ENCODE measurements at places on chromosomes 7 and 10.

GRCh38 chr10:68333440-68334431 is 1.0 kb upstream of the PBLD start:
- H3K4me1 ChIP-seq = peaks cover 47% of the 10 kb centered on the region
- peaks cover 54% of the 10 kb centered on the region for H3K36me3 ChIP-seq
- no peaks in the 10 kb centered on the region for H3K27me3 ChIP-seq
- no peak for DNase-seq
- peak overlapping the region; percentile 88 for H3K27ac ChIP-seq
- H3K4me3 ChIP-seq = peak overlapping the region; percentile 88

- peak overlapping the region; percentile 57 for H3K27ac ChIP-seq
- DNase-seq = no peak
- H3K27me3 ChIP-seq = no peaks in the 10 kb centered on the region
- H3K4me3 ChIP-seq = no peak overlapping the region
Measured at GRCh38 chr10:72133517-72133916, 45.2 kb upstream of the SPOCK2 start.

DNA sequence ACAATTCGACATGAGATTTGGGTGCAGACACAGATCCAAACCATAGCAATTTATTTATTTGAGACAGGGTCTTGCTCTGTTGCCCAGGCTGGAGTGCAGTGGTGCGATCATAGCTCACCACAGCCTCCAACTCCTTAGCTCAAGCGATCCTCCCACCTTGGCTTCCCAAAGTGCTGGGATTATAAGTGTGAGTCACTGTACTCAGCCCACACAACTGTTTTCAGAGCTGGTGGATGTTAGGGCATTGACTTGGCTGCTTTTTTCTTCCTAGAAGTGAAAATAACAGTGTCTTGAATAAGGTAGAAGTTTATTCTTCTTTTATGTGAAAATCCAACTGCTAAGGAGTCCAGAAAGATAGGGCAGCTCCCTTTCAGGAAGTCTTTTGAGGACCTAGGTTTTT is 132.1 kb downstream of the CCDC3 start:
- H3K4me1 ChIP-seq = 0 out of 2 replicates have a peak, but pooled peaks cover 3% of the 10 kb centered on the region
- no peak for DNase-seq
- no peak overlapping the region for H3K27ac ChIP-seq
- no peaks in the 10 kb centered on the region for H3K36me3 ChIP-seq
- H3K27me3 ChIP-seq = no peaks in the 10 kb centered on the region
- H3K4me3 ChIP-seq = no peak overlapping the region

GRCh38 chr7:69246758-69247157 is 351.5 kb upstream of the AUTS2 start:
- H3K4me3 ChIP-seq = no peak overlapping the region
- no peak for DNase-seq
- no peaks in the 10 kb centered on the region for H3K36me3 ChIP-seq
- H3K4me1 ChIP-seq = no peaks in the 10 kb centered on the region
- H3K27me3 ChIP-seq = no peaks in the 10 kb centered on the region
- H3K27ac ChIP-seq = no peak overlapping the region

GRCh38 chr7:66297579-66297978 is 92.4 kb downstream of the TPST1 start:
- no peak for DNase-seq
- no peaks in the 10 kb centered on the region for H3K36me3 ChIP-seq
- no peaks in the 10 kb centered on the region for H3K27me3 ChIP-seq

GRCh38 chr7:158976468-158976848 is 120.1 kb downstream of the DYNC2I1 start:
- H3K4me1 ChIP-seq = peaks cover 42% of the 10 kb centered on the region
- peak overlapping the region; percentile 65 for H3K4me3 ChIP-seq
- no peaks in the 10 kb centered on the region for H3K36me3 ChIP-seq
- H3K27ac ChIP-seq = peak overlapping the region; percentile 83
- no peaks in the 10 kb centered on the region for H3K27me3 ChIP-seq

- no peaks in the 10 kb centered on the region for H3K36me3 ChIP-seq
- H3K27ac ChIP-seq = no peak overlapping the region
Measured at GRCh38 chr7:116334555-116334954, 124.2 kb downstream of the TES start.

DNA sequence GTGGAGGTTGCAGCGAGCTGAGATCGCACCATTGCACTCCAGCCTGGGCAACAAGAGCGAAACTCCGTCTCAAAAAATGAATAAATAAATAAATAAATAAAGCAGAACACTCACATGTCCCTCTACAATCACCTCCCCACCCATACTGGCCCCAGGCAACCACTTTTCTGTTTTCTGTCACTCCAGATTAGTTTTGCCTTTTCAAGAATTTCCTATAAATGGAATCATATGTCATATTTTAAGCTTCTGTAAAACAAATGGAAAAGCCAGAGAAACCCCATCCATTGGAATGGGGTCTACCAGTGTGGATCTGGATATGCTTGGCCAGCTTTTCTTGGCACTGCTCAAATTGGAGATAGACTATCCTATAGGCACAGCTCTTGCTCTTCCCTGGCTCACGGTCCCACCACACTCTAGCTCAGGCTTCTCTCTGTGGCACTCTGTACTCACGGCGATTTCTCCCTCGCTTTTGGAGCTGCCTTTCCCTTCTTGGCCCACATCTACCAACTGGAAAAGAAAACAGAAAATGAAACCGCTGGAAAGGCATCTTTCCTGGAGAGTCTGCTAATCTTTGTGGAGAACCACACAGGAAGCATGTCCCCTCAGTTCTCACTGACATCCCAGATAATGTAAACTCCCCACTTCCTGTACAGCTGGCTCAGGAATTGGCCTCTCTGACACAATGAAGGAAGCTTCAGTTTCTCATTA is 210.1 kb downstream of the JCAD start:
- no peaks in the 10 kb centered on the region for H3K36me3 ChIP-seq
- no peaks in the 10 kb centered on the region for H3K27me3 ChIP-seq
- no peaks in the 10 kb centered on the region for H3K4me1 ChIP-seq
- no peak overlapping the region for H3K4me3 ChIP-seq

- no peak overlapping the region for H3K27ac ChIP-seq
- no peak overlapping the region for H3K4me3 ChIP-seq
- H3K4me1 ChIP-seq = no peaks in the 10 kb centered on the region
- H3K27me3 ChIP-seq = no peaks in the 10 kb centered on the region
- DNase-seq = no peak
- no peaks in the 10 kb centered on the region for H3K36me3 ChIP-seq
Measured at GRCh38 chr10:75272896-75273295, 37.1 kb upstream of the COMTD1 start.

DNA sequence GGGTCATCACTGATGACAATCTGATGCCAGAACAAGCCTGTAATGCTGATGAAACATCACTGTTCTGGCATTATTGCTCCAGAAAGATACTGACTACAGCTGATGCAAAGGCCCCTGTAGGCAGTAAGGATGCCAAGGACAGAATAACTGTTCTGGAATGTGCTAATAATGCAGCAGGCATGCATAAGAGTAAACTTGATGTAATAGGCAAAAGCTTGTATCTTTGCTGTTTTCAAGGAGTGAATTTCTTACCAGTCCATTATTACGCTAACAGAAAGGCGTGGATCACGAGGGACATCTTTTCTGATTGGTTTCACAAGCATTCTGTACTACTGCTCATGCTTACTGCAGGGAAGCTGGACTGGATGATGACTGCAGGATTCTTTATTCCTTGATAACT is 18.7 kb downstream of the LCOR start:
- H3K27ac ChIP-seq = no peak overlapping the region
- no peak overlapping the region for H3K4me3 ChIP-seq
- H3K36me3 ChIP-seq = no peaks in the 10 kb centered on the region
- no peak for DNase-seq
- H3K4me1 ChIP-seq = no peaks in the 10 kb centered on the region

DNA sequence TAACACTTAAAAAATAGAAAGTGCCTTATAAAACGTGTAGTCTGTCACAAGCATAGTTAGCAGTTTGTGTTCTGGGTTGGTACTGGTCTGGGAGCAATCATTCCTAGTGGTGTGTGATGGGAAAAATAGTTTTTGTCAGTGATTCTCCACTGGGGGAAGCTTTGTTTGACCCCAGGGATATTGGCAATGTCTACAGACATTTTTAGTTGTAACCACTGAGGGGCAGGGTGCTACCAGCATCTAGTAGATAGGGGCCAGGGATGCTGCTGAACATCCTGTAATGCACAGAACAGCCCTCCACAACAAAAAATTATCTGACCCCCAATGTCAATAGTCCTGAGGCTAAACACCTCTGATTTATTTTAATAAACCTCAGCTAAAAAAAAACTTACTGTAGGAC is 51.6 kb upstream of the CREB5 start:
- no peak overlapping the region for H3K4me3 ChIP-seq
- DNase-seq = peak; percentile 48
- no peak overlapping the region for H3K27ac ChIP-seq
- H3K4me1 ChIP-seq = no peaks in the 10 kb centered on the region
- peaks cover 5% of the 10 kb centered on the region for H3K27me3 ChIP-seq

GRCh38 chr7:2894118-2894940 is 50.2 kb upstream of the GNA12 start:
- peak; percentile 44 for DNase-seq
- no peaks in the 10 kb centered on the region for H3K36me3 ChIP-seq
- no peak overlapping the region for H3K27ac ChIP-seq
- peaks cover 23% of the 10 kb centered on the region for H3K4me1 ChIP-seq
- no peaks in the 10 kb centered on the region for H3K27me3 ChIP-seq
- peak overlapping the region; percentile 42 for H3K4me3 ChIP-seq

GRCh38 chr10:9681655-9682054 is 1336.0 kb upstream of the CELF2 start:
- no peaks in the 10 kb centered on the region for H3K36me3 ChIP-seq
- DNase-seq = peak; percentile 61
- no peak overlapping the region for H3K4me3 ChIP-seq
- no peaks in the 10 kb centered on the region for H3K27me3 ChIP-seq

GRCh38 chr7:90896458-90896857 is 300.3 kb downstream of the CDK14 start:
- no peak overlapping the region for H3K4me3 ChIP-seq
- no peak overlapping the region for H3K27ac ChIP-seq
- no peaks in the 10 kb centered on the region for H3K27me3 ChIP-seq

GRCh38 chr10:112497347-112497950 is 50.4 kb downstream of the VTI1A start:
- no peaks in the 10 kb centered on the region for H3K27me3 ChIP-seq
- no peak overlapping the region for H3K27ac ChIP-seq
- H3K4me1 ChIP-seq = no peaks in the 10 kb centered on the region
- H3K4me3 ChIP-seq = no peak overlapping the region
- H3K36me3 ChIP-seq = no peaks in the 10 kb centered on the region

DNA sequence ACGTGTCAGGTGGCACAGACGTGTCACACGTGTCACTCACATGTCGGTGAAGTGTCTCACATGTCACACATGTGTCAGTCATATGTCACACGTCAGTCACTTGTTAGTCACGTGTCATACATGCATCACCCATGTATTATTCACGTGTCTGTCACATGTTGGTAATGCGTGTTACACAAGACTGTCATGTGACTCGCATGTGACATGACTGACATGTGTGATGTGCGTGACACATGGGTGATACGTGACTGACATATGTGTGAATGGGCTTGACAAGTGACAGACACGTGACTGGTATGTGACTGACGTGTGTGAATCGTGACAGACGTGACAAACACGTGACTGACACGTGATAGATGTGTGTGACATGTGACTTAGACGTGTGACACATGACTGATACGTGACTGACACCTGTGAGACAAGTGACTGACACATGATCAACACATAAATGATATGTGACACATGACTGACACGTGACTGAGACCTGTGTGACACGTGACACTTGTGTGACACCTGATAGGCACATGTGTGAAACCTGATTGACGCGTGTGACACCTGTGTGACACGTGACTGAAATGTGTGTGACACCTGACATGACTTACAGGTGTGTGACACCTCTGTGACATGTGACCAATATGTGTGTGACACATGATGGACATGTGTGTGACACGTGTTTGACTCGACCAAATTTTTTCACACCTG is 56.1 kb downstream of the ZNF92 start:
- H3K36me3 ChIP-seq = no peaks in the 10 kb centered on the region
- H3K27ac ChIP-seq = no peak overlapping the region
- H3K4me1 ChIP-seq = no peaks in the 10 kb centered on the region
- H3K27me3 ChIP-seq = no peaks in the 10 kb centered on the region

DNA sequence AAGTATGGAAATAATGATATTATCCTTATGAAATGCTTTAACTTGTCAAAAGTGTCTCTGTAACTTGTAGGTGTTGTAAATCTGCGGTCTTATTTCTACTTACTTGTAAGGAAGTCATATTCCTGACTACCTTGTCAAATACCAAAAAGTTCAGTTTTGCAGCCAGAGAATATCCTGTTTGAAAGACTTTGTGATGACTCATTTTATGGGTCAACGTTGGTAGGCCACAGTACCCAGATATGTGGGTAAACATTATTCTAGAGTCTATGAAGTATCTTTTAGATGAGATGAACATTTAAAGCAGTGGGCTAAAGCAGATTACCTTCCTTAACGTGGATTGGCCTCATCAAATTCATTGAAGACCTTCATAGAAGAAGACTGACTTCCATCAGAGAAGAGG is 195.3 kb downstream of the PPP1R9A start:
- H3K4me1 ChIP-seq = no peaks in the 10 kb centered on the region
- H3K27ac ChIP-seq = no peak overlapping the region
- no peaks in the 10 kb centered on the region for H3K36me3 ChIP-seq

- H3K36me3 ChIP-seq = no peaks in the 10 kb centered on the region
- no peaks in the 10 kb centered on the region for H3K27me3 ChIP-seq
- H3K4me3 ChIP-seq = no peak overlapping the region
- no peak for DNase-seq
Measured at GRCh38 chr7:1240517-1241257, 8.0 kb downstream of the UNCX start.

DNA sequence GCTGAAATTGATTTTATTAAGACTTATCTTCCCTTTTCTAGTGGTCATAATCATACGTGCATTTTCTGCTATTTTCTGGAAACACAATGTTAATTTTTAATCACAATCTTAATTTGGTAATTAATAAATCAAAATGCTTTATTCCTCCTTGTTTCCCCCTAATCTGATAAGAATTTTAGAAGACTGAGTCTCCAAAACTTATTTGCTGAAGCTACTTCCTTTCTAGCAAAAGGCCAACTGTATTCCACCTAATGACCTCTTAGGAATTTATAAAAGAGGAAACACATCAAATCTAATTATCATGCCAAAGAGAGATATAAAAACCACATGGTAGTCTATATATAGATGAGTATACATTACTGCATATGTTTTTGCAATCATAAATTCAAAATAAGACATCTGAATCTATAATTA is 140.6 kb downstream of the GNAI1 start:
- H3K27ac ChIP-seq = no peak overlapping the region
- H3K36me3 ChIP-seq = no peaks in the 10 kb centered on the region
- no peaks in the 10 kb centered on the region for H3K27me3 ChIP-seq
- H3K4me3 ChIP-seq = no peak overlapping the region

- no peak for DNase-seq
- H3K27ac ChIP-seq = no peak overlapping the region
- peaks cover 4% of the 10 kb centered on the region for H3K4me1 ChIP-seq
- no peaks in the 10 kb centered on the region for H3K36me3 ChIP-seq
Measured at GRCh38 chr10:45023426-45023825, 22.7 kb downstream of the ZNF22 start.

- no peak overlapping the region for H3K4me3 ChIP-seq
- no peaks in the 10 kb centered on the region for H3K4me1 ChIP-seq
- H3K27ac ChIP-seq = no peak overlapping the region
- no peak for DNase-seq
- no peaks in the 10 kb centered on the region for H3K36me3 ChIP-seq
Measured at GRCh38 chr10:82162549-82163195, 287.7 kb downstream of the NRG3 start.

Data from Karpas-422 (cell line).